ENCODE measurements at places on chromosomes 13 and 19.

- peak; percentile 28 for DNase-seq
These were observed 590.4 kb downstream of the TBC1D4 start for GRCh38 chr13:74891610-74892009.

GRCh38 chr13:112204346-112205327 is 137.7 kb downstream of the SOX1 start:
- DNase-seq: no peak

DNA sequence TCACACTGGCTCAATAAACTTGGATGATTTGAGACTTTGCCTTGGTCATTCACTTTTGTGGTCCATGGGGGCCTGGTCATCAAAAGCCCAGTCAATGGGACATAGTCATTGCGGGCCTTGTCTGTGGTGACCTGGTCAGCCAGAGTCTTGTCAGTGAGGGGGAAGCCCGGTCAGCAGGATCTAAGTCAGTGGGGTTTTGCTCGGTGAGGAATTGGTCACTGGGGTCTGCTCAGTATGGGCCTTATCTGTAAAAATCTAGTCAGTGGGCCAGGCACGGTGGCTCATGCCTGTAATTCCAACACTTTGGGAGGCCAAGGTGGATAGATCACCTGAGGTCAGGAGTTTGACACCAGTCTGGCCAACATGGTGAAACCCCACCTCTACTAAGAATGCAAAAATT is 63.7 kb upstream of the TPM4 start:
- DNase-seq: no peak

- no peak for DNase-seq
These were observed 3.2 kb downstream of the AXL start for GRCh38 chr19:41222240-41222639.

Measured in astrocyte (in vitro differentiated cells and primary cell).